ENCODE measurements at places on chromosomes 16 and 17. TPM values are rescaled to one million over a fixed set of nuclear protein-coding genes. Genes with fewer than 3 reads are reported as not detected.
A peak's percentile ranks its signal among the peaks of the same experiment; 100 is the strongest.

EVPLL gene
- total RNA-seq, result not detected

DNA sequence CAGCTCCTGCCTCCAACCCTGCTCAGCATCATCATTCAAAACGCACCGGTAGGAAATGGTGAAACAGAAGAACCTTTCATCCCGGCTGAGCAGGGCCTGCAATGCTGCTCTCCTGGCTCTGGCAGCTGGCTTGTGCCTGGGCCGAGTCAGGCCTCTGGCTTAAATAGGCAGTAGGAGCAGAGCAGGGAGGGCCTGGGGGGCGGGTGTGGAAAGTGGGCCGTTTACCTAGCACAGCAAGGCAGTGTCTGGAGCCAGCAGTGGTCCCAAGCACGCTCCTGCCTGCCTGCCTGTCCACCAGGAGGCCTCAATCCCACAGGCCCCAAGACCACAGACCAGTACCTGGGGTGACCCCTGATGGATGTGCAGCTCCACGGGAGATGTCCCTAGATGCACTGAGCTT is 59.3 kb downstream of the SMPD3 start:
- no peaks in the 10 kb centered on the region for H3K4me1 ChIP-seq
- no peak overlapping the region for H3K4me3 ChIP-seq
- no peak overlapping the region for H3K27ac ChIP-seq

- H3K4me3 ChIP-seq, result no peak overlapping the region
- H3K36me3 ChIP-seq, result peaks cover 13% of the 10 kb centered on the region
- no peaks in the 10 kb centered on the region for H3K27me3 ChIP-seq
- no peak for DNase-seq
- H3K4me1 ChIP-seq, result peaks cover 81% of the 10 kb centered on the region
- H3K27ac ChIP-seq, result peak overlapping the region; percentile 67
Observed at GRCh38 chr16:89360760-89361435, 129.5 kb downstream of the ANKRD11 start.

NSF gene
- total RNA-seq, result 87.7 TPM

GRCh38 chr17:48588528-48588927 is 1.5 kb downstream of the HOXB3 start:
- no peaks in the 10 kb centered on the region for H3K36me3 ChIP-seq
- H3K4me1 ChIP-seq, result peaks cover 26% of the 10 kb centered on the region
- no peak for DNase-seq
- no peak overlapping the region for H3K4me3 ChIP-seq
- H3K27ac ChIP-seq, result no peak overlapping the region
